ENCODE measurements at places on chromosomes 5 and 9.

GRCh38 chr5:55853041-55853670, 2.0 kb downstream of the IL31RA start:
- no peak for DNase-seq

- DNase-seq, result no peak
Observed at GRCh38 chr9:8652255-8652654, 852.7 kb upstream of the DMAC1 start.

GRCh38 chr5:33526755-33527154, 86.0 kb downstream of the TARS1 start:
- DNase-seq, result no peak

DNA sequence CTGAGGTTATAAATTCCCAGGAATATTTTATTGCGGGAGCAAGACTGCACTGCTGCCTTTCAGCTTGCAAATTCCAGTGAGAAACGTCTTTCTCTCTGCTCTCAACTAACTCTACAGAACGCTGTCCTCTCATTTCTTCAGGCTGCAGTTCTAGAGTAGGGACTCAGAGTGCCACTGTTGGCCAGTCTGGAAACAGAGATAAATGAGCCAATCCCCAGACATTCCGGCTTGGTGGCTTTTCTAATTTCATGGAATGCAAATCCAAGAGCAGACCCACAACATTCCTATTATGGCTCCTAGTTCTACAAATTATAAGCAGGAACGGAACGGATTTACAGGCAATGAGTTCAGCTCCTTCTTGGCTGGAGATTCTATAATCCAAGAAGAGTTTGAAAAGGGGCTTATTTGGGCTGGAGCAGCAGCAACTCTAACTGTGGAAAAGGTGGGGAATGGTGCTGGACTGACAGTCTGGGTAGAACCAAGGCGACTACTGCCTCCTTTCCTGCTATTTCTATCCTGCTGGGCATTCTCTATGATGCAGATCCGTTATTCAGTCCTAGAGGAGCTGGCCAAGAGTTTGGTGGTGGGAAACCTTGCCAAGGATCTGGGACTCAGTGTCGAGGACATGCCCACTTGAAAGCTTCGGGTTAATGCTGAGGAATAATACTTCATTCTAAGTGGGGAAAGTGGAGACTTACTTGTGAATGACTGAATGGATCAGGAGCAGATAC, 9.3 kb downstream of the PCDHGA12 start:
- DNase-seq, result no peak

GRCh38 chr5:58087905-58088304, 372.0 kb downstream of the PLK2 start:
- no peak for DNase-seq

All from endothelial cell (in vitro differentiated cells).